NCI-H510A (cell line): ENCODE measurements at places on chromosomes 7 and 10.

- no peak for DNase-seq
These were observed 12.8 kb downstream of the CPA1 start for GRCh38 chr7:130393101-130393561.

GRCh38 chr10:62278441-62278910 lies 9.8 kb upstream of the RTKN2 start:
- DNase-seq: no peak

- DNase-seq: no peak
These were observed 29.8 kb downstream of the CABCOCO1 start for GRCh38 chr10:61692447-61693010.

DNA sequence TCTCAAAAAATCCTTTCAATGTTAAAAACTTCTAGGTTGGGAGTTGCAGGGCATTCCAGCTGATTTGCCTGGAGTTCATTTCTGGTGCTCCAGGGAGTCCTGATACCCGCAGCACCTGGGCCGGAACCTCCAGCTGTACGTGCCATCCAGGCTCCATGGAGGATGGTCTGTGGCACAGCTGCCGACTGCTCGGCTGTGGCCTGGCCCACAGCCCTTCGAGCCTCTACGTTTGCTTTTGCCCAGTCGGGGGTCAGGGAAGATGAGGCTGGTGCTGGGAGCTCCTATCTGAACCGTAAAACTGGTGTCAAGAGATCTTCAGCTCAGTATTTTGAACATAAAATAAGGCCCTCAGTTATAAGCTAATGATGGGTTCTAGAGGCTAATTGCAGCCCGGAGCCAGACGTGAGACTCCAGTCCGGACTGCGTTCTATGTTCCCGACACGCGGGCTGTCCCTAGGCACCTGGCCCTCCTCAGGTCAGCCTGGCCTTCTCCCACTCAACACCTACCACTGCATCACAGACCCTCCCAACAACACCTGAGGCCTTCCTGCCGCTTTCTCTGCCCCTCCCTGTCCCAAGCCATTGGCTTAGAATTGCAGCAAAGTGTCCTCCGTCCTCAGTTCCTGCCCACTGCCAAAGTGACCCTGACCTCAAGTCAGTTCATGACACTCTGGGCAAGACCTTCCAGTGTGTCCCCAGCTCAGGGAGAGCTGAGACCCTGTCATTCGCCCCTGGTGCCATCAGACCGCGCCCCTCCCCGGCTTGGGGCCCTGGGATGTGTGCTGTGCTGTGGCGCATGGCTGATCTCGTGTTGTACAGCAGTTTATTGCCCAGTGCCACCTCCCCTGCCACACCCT lies 64.2 kb upstream of the DNAJB6 start:
- DNase-seq: no peak

DNA sequence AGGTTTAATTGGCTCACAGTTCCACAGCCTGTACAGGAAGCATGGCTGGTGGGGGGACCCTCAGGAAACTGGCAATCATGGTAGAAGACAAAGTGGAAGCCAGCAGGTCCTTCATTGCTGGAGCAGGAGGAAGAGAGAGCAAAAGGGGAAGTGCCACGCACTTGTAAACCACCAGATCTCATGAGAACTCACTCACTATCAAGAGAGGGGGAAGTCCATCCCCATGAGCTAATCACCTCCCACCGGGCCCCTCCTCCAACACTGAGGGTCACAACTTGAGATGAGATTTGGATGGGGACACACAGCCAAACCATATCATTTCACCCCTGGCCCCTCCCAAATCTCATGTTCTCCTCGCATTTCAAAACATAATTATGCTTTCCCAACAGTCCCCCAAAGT lies 171.9 kb upstream of the CACNA2D1 start:
- no peak for DNase-seq

DNA sequence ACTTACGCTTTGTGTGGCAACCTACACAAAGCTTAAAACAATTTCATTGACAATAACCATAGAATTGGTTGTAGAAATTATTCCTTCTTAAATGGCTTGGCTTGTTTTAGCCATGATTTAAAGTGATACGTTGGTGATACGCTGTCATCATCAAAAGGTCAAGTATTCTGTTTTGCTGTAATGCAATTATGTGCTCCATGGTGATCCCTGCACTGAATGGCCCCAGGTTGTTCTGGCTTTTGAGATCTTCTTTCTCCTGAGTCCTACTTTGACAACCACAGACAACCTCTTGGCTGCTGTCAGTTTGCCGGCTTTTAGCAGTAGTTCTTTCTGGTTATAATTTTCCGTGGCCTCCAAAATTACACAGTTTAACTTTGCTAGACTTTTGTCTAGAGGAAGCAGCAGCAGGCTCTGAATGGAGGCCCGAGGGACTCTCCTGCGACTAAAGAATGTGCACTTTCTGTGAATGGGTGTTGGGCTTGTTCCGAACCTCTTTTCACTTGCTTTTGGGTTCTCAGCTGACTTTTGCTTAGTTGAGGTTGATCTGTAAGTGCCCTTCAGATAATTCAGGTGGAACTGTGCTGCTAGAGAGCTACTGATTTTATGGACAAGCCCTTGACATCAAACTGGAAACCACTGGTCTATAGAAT lies 104.7 kb downstream of the TMEM178B start:
- DNase-seq: no peak

DNA sequence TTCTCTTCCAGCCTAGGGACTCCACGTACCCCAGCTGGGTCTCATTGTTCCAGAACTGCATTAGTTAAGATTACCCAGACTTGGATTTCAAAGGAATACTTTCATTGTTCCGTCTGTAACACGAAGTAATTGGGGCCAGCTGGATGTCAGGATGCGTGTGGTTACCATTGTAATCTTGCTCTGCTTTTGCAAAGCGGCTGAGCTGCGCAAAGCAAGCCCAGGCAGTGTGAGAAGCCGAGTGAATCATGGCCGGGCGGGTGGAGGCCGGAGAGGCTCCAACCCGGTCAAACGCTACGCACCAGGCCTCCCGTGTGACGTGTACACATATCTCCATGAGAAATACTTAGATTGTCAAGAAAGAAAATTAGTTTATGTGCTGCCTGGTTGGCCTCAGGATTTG lies 21.0 kb downstream of the LRRC17 start:
- DNase-seq: no peak

- DNase-seq: no peak
These were observed 21.0 kb downstream of the IL15RA start for GRCh38 chr10:5956146-5956936.

- DNase-seq: no peak
These were observed 23.5 kb downstream of the CH25H start for GRCh38 chr10:89183571-89183970.

- no peak for DNase-seq
These were observed 166.2 kb upstream of the FAM3C start for GRCh38 chr7:121562259-121562658.

DNA sequence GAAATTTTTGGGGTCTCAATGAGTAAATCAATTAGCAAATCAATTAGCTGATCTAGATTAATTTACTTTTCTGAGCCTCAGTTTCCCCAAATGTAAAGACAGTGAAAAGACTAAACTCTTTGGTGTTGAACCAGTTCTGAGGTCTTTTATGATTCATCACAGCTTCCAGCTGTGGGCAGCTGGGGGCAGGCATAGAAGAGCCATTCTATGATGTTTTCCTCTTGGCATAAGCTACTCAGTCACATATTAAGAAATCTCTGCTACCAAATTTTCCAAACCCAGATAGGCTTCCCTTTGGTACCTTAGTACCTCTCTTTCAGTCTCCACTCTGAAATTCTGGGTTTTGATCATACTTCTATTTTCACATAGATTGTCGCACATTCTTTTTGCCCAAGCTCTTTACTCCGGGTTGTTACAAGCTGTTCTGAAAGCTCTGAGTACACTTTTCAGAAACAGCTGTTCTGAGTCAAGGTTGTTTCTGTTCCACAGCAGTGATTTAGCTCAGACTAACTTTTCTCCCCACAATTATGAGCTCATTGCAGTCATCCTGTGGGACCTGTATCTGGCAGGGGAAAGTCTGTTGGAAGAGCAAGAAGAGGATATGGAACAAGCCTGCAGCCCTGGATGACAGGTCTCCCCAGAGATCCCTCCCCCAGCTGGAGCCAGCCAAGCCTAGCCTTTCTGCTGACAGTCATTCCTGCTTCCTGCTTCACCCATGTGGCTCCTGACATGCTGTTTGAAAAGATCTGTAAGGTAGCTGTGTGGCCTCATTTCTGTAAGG lies 599.6 kb upstream of the GHITM start:
- no peak for DNase-seq
